ENCODE measurements at places on chromosomes 12 and 14.

- no peak for DNase-seq
Observed at GRCh38 chr12:41920355-41920754, 224.3 kb downstream of the GXYLT1 start.

- no peak for DNase-seq
Observed at GRCh38 chr12:70448371-70448770, 82.3 kb downstream of the KCNMB4 start.

GRCh38 chr14:55301437-55302121 lies 30.4 kb downstream of the FBXO34 start:
- no peak for DNase-seq

DNA sequence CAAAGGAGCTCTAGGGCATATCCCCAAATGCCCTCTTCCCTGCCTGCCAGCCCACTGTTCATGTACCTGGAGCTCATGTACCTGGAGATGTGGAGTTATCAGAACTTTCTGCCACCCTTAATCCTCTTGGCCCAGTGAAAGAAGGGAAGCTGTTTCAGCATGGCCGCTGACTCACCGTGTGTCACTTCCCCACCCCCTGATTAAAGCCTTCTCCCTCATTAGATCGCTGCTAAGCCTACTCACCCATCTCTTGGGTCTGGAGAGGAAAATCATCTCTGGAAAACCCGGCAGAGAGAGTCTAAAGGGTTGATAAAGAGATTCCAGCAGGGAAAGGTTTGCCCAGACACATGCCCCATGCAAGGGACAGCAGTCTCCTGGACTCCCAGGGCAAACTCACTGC lies 4.5 kb upstream of the LTBP2 start:
- no peak for DNase-seq

GRCh38 chr12:124317400-124317799 lies 22.5 kb downstream of the RFLNA start:
- DNase-seq = no peak

GRCh38 chr12:62760779-62761178 lies 174.2 kb downstream of the PPM1H start:
- DNase-seq = peak; percentile 8

- no peak for DNase-seq
Observed at GRCh38 chr12:58419905-58420304, 478.5 kb downstream of the ATP23 start.

DNA sequence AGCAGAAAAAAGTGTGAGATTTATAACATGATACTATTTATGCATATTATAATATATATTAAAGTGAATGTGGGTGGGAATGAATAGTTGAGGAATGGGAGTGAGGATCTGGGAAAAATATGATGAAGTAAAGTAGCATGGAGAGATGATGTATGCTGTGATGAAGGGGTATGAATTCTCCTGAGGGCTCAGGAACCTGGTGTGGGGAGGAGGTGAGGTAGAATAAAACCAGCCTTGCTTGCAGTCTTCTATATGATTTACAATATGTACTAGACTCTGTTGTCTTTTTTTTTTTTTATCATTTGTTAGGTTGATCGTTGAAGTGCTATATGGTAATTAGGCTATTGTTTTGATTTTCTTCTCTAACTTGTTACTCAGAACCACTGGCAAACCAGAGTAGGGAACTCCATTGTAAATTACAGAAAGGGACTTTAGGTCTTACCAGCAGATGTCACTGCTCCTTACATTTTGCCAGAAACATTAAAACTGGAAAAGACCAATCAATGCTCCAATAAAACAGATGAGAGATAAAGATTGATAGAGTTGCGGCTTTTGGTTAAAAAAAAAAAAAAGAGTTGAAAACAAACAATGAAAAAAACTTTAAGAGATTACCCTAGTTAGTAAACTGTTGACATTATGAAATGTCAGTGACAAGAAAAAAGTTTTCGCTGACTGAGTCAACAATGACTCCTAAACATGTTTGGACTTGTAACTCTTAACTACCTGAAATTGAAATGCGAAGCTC lies 39.9 kb downstream of the ATL1 start:
- DNase-seq = peak; percentile 75
